ENCODE measurements at places on chromosomes 11 and 22. TPM values are rescaled to one million over a fixed set of nuclear protein-coding genes. Genes with fewer than 3 reads are reported as not detected.

Gene ZBTB16
- 8.9 TPM for total RNA-seq

DNA sequence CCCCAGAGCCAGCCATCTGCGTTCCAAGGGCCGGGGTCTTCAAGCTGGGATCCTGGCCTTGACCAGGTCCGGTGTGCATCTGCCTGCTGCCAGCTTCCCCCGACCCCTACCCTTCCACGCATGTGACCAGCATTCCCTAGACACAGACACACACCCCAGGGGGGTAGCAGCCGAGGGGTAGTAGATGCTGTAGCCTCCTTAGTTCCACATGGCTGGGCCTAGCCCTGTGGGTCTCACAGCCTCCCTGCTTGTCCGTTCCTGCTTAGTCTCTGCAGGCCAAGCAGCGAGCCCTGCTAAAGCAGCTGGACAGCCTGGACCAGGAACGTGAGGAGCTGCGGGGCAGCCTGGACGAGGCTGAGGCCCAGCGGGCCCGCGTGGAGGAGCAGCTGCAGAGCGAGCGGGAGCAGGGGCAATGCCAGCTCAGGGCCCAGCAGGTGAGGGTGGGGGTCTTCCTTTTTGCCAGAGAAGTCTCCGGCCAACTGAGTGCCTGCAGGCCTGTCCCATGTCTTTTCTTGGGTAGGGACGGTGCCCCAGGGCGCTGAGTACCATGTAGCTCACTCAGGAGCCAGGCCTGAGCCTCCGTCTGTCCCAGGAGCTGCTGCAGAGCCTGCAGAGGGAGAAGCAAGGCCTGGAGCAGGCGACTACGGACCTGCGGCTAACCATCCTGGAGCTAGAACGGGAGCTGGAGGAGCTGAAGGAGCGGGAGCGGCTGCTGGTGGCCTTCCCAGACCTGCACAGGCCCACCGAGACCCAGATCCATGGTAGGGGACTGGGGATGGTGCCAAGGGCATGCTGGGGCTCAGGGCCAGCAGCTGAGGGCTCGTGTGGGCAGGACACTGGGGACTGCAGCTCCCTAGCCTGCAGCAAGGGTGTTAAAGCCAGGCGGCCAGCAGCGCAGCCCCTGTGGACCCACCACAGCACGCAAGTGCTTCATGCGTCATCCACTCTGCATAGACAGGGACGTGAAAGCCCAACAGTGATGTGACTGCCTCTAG is 13.6 kb downstream of the RNF215 start:
- no peak for DNase-seq

- no peak for DNase-seq
Measured at GRCh38 chr11:794766-795633, 3.1 kb downstream of the SLC25A22 start.

Gene OVOL1
- 0.05 TPM for total RNA-seq

- no peak for DNase-seq
Measured at GRCh38 chr11:62399172-62399877, 19.5 kb upstream of the SCGB1A1 start.

All from liver (tissue), 10 donors.